Uterus (tissue), 4 donors: ENCODE measurements at places on chromosomes 3 and 15.

DNA sequence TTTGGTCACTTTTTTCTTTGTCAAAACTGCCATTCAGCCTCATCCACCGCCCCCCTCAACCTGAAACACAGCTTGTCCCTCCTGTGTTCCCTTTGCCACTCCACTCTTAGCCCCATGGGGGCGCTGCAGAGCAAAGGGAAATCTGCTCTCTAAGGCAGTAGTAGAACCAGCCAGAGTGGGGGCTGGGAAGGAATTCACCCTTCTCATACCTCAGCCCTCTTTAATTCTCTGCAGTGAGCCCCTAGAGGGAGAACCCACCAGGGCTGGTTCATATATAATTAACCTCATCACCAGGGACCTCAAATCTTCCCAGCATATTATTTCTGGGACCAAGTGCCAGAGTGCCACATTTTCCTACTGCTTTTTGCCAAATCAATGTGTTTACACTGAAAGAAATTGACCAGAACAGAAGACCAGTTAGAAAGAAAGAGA is 2.8 kb upstream of the BCL6 start:
- peak; percentile 91 for DNase-seq

DNA sequence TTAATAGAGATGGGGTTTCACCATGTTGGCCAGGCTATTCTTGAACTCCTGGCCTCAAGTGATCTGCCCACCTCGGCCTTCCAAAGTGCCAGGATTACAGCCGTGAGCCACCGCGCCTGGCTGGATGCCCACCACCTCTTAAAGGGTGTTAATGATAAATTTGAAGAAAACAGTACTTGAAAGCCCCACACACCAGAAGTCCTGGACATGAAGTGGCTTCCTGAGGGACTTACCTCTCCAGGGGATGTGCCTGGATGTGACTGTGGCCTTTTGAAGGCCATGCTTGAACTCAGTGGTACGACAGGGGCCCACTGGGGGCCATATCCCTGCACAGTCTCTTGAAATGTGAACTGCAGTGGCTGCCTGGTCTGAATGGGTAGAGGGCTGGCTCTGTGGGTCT is 18.2 kb downstream of the IRAK2 start:
- DNase-seq, result no peak

DNA sequence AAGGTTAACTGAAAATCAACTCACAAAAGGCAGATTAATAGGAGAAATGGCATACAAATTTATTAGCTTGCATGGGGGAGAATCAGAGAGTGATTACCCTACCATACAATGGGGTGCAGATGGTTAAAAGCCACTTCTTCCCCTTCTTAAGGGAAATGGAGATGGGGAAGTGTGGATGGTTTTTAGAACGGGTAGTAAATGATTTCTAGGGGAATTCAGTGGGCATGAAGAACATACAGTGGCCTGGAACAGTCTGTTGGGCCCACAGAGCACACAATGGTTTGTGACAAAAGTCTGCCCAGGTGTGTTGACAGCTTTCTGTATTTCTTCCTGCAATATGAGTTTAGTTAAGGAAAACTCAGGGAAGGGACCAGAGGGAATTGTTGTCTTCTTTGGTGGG is 61.0 kb downstream of the C3orf80 start:
- no peak for DNase-seq

DNA sequence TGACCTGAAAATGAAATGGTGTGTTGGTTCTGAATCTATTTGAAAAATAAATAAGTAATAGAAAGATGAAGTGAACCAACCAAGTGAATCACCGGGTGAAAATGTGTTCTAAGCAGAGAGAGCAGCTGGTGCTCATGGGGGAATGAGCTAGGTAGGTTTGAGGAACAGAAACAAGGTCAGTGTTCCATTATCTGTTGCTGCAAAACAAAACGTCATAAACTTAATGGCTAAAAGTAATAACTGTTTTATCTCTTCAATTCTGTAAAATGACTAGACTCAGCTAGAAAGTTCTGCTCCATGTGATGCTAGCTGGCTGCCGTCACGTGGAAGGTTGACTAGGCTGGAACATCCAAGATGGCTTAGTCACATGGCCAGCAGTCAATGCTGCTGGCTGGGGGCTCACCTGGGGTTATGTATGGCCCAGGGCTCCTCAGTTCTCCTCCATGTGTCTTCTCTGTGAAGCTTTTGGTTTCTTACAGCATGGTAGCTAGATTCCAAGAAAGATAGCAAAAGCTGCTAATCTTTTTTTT is 13.3 kb upstream of the SH3BP5 start:
- DNase-seq, result no peak

DNA sequence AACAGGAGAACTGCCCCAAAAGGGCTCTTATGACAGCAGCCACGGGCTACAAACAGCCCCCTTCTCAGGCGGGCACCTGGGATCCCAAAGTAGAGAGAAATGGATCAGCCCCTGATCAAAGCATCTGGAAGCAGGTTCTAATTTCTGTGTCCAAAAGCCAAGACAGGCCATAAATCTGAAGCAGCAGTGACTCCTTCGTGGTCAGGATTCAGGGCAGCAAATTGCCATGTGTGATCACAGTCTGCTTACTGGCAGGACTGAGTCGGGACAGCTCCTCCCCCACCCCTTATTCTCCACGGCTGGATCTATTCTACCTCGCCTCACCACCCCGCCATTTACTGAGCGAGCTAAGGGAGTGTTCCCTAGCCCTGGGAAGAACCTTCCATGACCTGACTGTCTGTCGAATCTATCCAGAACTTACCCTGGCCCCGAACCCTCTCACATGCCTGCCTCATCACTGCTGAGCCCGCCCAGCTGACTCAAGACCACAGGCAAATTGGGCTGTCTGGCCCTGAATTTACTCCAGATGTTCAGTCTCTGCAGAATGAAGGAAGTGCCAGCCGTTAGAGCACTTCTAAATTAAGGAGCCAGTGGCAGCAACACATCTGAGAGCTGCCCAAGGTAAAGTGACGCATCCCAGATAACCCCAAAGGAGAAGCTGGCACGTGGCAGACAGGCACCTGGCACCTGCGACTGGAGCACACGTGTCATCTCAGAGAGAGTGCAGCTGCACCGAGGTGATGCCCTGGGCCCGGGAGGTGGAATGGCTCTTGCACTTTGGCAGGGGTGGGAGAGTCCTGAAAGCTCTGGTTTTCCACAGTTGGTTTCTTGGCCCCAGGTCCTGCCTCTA is 1.3 kb downstream of the LRRC15 start:
- DNase-seq, result no peak

GRCh38 chr15:22884344-22884743 is 45.9 kb downstream of the NIPA2 start:
- DNase-seq, result no peak

DNA sequence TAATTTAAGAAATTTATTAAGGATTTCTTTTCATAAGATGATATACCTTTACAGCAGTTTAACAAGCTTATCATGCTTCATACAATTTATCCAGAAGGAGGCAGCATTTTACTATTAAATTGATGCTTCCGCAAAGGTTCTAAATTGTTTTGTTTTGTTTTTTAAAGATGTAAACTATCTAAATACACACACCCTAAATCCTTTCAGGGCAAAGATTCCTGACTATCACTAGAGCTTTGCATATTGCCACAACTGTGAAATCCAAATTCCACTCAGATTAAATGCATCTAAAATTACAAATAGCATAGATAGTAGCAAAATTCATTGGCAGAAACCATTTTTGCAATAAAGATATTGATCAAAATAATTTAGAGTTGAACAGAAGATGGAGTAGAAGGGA is 44.5 kb upstream of the CCNL1 start:
- no peak for DNase-seq

DNA sequence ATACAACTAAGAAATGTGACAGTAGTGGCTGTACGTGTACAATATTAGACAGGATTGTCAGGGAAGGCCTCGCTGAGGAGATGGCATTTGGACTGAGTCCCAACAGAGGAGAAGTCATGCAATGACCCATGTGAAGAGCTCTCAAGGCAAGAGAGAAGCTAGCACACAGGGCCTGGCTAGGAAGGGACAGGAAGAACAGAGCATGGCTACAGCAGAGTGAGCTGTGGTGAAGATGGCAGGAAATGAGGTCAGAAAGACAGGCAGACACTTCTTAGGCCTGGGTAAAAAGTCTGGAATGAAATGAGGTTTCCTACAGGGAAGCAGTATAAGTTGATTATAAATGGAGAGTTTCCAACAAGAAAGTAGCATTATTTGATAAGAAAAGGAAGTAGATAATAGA is 33.2 kb upstream of the LEKR1 start:
- DNase-seq, result no peak

GRCh38 chr3:168080499-168081170 is 15.1 kb downstream of the GOLIM4 start:
- no peak for DNase-seq
